ENCODE measurements at places on chromosomes 3 and 15.

DNA sequence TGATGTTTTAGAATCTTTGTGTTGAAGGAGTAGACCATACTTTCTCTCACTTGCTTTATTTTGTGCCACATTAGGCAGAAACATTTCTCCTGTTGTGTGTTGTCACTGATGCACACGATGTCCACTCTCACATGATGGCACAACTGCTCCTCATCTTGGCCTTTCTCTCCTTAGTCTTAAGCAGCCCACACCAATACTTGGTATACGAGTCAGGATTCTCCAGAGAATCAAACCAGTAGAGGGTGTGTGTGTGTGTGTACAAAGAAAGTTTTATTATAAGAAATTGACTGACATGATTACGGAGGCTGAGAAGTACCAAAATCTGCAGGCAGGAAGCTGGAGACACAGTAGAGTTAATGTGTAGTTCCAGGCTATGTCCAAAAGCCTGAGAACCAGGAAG, 187.1 kb downstream of the ALCAM start:
- peak; percentile 34 for DNase-seq

- no peak for DNase-seq
Observed at GRCh38 chr15:46317029-46317428, 682.2 kb downstream of the SQOR start.

DNA sequence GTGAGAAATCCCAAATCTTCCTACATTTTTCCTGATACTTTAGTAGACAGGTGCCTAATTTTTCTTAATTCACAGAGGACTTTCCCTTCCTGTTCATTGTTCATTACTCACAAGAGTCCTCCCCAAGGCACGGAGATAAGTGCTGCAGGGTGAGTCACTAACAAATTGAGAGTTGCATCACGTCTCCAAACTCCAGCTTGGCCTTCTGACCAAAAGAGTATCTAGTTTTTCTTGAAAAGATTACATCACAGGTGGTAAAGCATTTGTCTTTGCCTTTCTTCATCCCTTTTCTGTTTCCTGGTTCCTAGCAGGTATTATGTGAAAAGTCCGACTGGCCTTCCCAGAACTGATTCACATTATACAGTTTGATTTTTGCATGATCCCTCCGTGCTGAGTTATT, 24.9 kb upstream of the RASGRP1 start:
- DNase-seq, result peak; percentile 59

- DNase-seq, result peak; percentile 22
Observed at GRCh38 chr3:9623148-9623547, 26.2 kb upstream of the MTMR14 start.

GRCh38 chr3:14491396-14492190, 48.5 kb downstream of the GRIP2 start:
- DNase-seq, result no peak

- no peak for DNase-seq
Observed at GRCh38 chr3:172272698-172273097, 175.6 kb downstream of the GHSR start.
